ENCODE measurements at places on chromosomes 7 and 10.
A peak's percentile ranks its signal among the peaks of the same experiment; 100 is the strongest.

DNA sequence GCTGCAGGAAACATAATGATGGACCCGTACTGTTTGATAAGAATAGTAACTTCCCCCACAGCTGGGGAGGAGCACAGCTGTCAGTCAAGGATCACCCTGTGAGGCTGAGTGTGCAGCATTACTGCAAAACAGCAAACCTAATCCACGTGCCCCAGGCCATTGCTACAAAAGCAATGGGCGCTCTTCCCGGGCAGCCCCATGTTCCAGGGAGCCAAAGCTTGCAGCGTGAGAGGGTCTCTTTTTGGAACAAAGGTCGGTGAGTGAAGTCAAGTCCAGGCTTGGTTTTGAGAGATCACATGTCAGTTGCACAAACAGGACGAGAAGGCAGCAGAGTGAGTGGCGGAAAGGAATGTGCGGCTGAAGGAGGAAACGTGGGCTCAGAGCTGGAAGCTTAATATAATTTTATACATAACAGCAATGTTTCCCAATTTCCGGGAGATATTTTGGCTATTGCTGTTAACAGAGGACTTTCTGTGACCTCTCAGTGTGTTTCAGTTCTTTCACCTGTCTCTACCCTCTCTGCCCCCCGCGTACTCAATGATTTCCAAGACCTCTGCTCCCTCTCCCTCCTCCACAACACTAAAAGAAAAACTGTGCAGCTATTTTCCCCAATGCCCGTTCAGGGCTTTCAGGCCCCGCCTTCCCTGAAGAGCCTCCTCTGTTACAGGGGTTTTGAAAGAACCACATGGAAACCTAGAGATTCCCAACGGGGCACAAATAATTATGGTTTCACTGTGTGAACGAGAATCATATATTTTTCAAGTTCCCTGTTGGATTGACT is 128.9 kb downstream of the MTPAP start:
- DNase-seq = peak; percentile 68

GRCh38 chr10:12631216-12631615 is 281.9 kb downstream of the CAMK1D start:
- DNase-seq = no peak

- DNase-seq = no peak
These were observed 689 bp downstream of the PLCE1 start for GRCh38 chr10:93994438-93994801.

DNA sequence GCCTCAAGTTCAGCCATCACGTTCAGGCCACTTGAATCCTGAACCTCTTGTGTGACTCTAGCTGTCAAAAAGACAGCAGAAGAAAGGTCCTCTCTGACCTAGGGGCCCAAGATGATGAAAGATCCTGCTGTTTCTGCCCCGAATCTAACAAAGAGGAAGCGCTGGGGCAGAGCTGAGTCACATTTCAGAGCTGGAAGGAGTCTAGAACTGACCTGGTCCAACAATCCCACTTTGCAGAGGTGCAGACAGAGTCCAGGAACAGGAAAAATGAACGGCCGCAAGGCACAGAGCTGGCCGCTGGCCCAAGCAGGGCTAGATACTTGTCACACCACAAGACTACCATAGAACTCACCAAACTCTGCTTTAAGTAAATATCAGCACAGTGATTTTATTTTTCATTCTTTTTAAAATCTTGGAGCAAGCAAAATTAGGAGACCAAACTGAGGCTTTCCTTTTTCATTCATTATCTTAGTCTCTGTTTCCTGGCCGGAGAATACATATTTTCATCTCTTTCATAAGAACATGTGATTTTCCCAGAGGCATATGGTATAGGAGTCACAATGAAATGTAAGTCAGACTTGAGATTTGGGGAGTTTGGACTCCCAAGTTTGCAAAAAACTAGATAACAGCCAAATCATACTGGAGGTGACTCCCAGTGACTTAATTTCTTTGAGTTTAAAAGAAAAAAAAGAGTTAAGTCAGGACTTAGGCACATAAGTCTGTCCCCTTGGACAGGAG is 52.8 kb downstream of the CHST15 start:
- no peak for DNase-seq

- no peak for DNase-seq
These were observed 292.9 kb downstream of the FZD1 start for GRCh38 chr7:91556956-91557650.

- no peak for DNase-seq
These were observed 19.0 kb downstream of the SUN3 start for GRCh38 chr7:48009954-48010353.

DNA sequence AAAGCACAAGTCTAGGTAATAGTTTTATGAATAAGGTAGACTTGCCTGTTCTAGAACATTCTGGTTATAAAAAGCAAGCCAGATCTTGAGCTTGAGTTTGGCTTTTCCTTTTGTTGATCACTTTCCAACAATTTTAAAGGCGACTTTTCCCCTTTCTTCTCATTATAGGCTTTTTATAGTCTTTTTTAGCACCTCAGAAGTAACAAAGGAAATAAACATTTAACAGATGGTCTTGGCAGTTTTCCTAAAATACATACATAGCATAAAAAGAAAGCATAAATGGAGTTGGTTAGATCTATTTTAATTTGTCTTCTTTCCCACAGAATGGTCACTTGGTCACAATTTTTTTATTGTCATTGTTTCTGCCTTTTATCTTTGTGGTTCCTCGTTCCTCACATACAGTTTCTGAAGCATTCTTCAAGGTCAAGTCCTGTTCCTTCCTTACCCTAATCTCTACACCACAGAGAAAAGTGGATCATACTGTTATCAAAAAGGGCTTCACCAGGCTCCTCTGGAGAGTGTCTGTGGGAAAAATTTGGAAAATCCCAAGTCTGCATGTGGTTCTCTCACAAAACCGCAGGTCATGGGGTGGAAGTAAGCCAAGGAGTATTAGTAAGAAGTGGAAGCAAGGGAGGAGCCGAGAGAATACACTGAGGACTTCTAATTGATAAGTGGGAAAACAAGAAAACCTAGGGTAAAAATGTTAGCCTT is 31.3 kb downstream of the THNSL1 start:
- peak; percentile 98 for DNase-seq

Measured in amniotic epithelial cell (primary cell).